Kidney tubule cell (primary cell): ENCODE measurements at places on chromosomes 2 and 18.

- DNase-seq: no peak
These were observed 1016.8 kb downstream of the CNTNAP5 start for GRCh38 chr2:125041846-125042245.

- no peak for DNase-seq
These were observed 5.8 kb upstream of the CTDSP1 start for GRCh38 chr2:218393750-218394290.

DNA sequence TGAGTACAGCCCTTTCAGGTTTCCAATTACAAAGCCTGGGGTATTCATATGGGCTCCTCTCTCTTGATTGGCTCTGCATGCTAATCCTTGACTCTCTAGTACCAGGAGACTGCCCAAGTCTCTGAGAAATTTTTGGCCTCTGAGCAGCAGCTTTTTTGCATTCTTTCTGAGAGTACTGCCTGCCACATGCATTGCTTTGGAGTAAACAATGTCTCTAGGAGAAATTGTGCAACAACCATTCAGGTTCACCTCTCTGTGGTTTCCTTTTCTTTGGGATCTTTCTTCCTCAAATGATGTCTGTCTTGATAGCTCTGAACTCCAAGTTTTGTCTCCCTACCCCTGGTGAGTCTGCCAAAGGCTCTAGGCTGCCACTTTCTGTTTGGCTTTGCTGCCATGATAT lies 115.8 kb upstream of the SETBP1 start:
- DNase-seq: peak; percentile 43

DNA sequence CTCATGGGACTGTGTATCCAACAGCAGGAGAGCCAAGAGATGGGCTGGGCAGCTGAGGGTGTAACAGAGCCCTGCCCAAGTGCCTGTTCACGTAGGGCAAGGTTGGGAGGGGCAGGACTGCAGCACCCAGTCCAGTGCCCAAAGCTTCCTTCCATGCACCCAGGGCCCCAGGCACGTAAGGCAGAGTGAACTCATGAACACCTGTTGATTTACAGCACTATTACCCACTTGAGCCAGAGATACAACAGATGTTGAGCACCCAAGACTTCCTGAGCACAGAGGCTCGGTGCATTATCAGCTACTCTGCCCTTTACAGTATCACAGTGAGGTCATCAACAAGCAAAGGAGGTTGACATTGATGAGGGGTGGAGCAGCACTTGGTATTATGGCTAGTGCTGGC lies 50.2 kb upstream of the FHL2 start:
- no peak for DNase-seq

DNA sequence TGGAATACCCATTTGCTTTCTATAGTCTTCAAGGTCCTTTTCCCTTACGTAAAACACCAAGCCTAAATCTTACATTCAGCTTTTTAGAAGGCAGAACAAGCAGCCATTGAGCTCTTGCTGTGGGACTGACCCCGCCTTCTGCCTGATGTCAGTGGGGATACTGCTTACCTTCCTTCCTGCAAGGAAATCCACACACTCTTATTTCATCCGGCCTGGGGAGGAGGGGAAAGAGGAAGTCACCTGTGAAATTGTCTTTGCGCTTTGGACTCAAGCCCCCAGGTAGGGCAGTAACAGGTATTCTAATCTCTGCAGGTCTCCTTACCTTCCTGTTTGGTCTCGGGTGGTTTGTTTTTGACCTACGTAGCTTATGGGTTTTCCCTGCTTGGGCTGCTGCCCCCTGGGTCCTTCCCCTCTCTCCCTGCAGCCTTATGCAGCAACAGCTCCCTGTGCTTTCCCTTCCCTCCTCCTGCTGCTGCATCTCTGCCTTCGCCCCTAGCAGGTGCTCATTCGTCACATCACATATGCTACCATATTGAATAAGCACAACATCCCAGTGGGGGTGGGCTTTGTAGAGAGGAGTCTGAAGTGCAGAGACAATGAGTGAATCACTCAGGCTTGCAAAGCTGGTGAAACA lies 402.5 kb upstream of the TRIB2 start:
- no peak for DNase-seq

GRCh38 chr2:113203901-113204519 lies 30.2 kb downstream of the PSD4 start:
- peak; percentile 83 for DNase-seq

- no peak for DNase-seq
These were observed 86.4 kb downstream of the TCF4 start for GRCh38 chr18:55501579-55501978.

- peak; percentile 62 for DNase-seq
These were observed 26.6 kb upstream of the LANCL1 start for GRCh38 chr2:210503001-210503623.

DNA sequence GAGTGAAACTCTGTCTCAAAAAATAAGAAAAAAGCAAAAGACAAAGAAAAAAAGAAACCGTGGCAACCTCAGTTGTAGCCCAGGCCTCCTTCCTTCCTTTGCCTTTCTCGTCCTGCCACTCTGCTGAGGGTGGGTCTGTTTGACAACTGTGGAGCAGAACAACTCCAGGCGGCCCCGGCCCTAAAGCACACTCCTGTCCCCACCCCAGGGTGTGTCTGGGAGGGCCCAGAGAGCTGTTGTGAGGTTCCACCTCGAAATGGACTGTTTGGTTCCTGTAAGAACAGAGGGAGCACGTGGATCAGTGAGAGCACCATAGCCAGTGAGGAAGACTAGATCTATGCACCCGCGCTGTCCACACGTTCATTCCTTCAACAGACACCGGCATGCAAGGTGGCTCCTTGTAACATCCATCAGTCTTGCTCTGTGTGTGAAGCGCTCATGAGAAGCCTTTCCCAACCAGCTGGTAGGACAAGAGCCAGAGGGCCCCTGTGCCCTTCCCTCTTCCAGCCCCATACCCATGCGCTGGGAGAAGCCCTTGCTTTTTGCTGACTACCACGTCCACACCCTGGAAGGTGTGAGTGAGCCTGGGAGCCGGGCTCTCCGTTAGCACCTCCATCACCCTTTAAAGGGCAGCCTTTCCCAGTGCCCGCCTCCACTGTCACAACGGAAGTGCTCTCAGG lies 61.6 kb downstream of the SOWAHC start:
- DNase-seq: no peak

DNA sequence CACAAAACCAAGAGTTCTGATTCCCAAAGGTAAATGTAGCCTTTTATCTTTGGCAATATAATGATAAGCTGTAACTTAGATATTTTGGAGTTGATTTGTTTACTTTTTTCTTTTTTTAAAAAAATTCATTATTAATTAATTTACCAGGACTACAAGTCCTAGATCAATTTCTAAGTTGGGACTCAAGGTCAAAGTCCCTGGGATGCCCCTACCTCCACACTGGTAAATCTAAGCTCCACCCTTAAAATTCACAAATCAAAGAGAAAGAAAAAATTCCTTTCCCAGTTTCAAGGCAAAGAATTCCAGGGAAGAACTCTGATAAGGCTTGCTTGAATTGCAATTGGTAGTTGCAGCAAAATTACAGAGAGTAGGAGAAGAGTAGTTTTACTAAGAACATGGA lies 71.3 kb downstream of the MDH1 start:
- no peak for DNase-seq

DNA sequence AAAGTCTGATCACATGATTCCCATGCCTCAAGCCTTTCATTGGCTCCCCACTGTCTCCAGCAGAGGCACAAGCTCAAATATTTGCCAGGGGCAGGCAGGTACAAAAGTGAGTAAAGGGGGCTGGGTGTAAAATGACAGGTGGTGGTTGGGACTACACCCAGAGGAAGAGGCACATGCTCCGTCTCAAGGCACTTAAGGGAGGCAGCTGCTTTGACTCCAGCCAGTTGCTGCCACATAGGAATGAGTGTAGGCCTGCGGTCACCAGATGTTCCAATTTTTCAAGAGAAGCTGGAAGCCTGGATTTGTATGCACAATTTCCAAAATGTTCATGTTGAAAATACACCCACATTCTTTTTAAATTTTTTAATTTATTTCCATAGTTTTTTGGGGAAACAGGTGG lies 164.4 kb downstream of the UPP2 start:
- DNase-seq: no peak

DNA sequence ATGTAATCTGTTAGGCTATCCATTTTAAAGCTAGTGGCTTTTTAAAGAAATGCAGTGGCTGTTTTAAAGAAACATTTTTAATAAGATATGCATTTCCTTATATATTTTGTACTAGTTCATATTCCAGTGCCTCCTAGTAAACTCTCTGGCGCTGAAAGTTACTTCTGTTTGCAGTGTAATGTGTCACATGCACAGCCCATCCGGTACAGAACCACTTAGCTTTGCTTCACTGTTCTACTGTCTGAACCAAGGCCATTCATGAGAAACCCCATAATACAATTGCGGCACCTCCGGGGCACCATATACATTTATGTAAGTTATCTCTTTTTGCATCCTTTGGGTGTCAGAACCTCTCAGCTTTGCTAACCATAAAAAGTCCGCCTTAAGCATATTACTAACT lies 114.6 kb upstream of the KCTD1 start:
- no peak for DNase-seq

GRCh38 chr2:98908931-98909316 lies 27.1 kb downstream of the CRACDL start:
- peak; percentile 4 for DNase-seq

DNA sequence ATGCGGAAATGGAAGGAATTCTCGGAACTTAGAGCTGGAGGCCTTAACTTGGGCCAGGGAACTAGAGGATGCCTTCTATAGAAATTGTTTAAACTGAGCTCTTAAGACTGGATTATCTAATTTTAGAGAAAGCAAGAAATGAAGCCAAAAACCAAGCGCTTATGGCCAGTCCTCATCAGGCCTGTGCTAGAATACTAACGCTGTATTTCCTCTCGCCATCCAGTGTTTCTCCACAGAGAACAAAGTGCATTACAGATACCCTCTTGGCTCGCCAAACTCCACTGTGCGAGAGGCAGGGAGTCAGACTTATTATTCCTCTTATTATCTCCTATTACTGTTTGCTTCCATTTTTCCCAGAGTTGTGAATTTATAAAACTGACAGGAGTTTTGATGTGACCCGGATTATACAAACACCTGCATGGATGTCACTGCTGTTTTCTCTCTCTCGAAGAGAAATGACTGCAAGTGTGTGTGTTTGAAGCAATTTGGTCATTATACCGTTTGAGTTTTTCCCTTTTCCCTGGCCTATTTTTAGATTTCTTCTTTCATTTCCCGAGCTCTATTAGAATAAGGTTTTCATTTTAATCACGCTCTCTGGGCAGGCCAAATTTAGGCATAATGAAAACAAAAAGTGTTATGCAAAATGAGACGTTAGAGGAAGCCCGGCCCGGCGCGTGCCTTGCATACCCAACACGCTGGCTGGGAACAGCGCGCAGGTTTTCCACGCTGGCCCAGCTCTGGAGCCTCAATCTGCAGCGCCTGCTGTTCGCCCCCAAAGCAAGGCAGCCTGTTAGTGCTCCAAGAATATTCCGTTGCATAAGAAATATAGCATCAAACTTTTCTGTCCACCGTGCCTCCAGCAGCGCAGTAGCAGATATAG lies 103.3 kb downstream of the ALK start:
- no peak for DNase-seq

GRCh38 chr2:142422769-142423168 lies 292.0 kb upstream of the LRP1B start:
- no peak for DNase-seq

GRCh38 chr2:230692760-230693159 lies 19.9 kb upstream of the CAB39 start:
- DNase-seq: no peak

- peak; percentile 35 for DNase-seq
These were observed 786 bp downstream of the TET3 start for GRCh38 chr2:73985308-73986084.

DNA sequence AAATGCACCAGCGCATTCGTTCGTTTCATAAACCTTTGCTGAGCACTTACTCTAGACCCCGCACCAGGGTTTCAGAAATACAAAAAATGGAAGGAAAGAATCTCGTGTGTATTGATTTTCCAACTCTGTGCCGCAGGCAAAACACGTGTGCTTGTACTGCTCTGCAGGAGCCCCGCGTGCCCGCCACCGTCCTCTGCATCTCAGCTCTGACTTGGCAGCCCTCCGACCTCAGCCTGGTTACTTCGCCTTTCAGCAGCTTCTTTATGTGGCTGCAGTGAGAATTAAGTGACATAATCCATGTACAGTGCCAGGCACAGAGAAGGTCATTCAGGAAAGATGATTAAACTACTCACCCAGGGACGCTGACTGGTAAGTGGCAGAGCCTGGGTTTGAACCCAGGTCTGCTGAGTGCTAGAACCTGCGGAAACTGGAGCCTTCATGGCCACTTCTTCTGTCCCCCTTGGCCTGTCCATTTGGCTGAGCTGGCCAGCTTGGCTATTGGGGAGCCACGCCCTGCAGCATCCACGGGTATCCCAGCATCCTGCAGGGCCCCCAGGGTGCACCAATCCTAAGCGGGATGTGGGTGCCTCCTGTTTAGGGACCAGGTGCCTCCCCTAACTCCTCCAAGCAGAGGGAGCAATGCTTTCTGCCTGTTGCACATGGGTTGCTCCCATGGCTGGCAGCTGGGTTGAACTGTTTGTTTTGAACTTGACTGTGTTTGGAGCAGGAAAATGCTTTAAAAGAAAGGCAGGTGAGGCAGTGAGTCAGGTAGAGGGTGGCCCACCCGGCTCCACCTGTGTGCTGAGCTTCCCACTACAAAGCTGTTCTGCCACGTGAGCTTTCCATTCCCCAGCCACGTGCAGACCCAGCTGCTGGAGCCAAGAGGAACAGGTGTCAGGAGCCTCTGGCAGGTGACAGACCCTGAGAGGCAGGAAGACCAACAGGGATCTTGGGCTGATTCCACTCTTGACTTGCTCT lies 34.3 kb downstream of the INHBB start:
- no peak for DNase-seq
